ENCODE measurements at places on chromosomes 1 and 21. TPM values are rescaled to one million over a fixed set of nuclear protein-coding genes. Genes with fewer than 3 reads are reported as not detected.

CNKSR1 gene
- 1.7 TPM for total RNA-seq

ACKR1 gene
- 94.7 TPM for total RNA-seq

PM20D1 gene
- 0.29 TPM for total RNA-seq

TFB2M gene
- total RNA-seq = 12.7 TPM

AADACL3 gene
- total RNA-seq = 0.19 TPM

TTF2 gene
- 15.1 TPM for total RNA-seq

OR2L5 gene
- total RNA-seq = not detected

DNA sequence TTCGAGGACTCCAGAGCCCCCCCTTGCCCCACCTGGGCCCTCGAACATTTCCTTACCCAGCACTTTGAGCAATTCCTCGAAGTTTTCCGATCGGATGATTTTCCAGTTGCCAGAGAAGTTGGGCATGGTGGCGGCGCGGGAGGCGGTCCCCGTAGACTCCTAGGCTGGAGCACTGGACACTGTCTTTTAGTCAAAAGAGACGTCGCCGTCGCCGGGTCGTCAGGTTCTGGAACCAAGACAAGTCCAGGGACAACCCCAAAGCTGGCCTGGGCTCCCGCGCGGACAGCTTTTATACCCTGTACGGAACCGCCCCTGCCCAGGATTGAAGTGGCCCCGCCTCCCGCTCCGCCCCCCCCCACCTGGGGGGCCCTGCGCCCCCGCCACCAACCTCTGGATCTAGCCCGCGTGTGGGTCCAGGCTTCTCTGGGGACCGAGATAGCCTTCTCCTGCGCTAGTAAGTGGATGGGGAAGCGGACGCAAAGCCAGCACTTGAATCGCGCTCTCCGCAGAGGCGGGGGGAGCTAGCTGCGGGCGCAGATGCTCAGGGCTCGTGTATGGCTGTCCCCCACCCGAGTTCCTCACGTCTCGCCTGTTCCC is at the start of gene CRABP2:
CRABP2 (minus strand) TSS at position 263 of the 597 bp plus-strand sequence; CDS start at position 126, 137 bp downstream.
- no peak for DNase-seq

DNA sequence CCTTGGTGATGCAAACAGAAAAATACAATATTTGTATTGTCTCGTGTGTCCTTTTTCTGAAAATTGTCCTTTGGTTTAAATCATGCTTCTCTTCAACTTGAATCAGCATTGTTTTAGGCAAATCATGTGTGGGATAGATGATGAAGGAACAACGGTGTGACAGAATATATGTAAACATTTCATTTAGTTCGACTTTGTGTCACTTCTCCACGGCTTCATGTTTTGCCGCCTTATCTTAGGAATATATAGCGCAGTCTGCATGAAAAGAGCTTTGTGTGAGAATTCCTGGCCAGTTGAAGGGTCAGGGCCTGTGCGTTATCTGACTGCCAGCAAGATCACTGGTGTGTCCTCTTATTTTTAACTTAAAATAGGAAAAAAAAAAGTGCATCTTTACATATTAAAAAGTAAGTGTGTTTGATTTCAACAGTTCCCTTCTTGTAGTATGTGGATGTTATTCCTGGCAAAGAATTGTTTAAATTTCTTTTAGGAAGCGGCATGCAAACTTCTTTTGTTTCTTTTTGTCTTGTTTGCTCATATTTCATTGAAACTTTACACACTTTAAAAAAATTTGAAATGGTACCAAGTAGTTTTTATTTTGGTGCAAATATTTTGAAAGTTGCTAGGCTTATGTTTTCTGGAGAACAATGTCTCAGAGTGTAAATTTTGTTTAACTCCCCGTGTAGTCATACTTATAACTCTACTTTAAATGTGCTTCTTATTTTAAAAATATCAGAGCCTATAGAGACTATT is 465.2 kb downstream of the USP25 start:
- DNase-seq = no peak

DNA sequence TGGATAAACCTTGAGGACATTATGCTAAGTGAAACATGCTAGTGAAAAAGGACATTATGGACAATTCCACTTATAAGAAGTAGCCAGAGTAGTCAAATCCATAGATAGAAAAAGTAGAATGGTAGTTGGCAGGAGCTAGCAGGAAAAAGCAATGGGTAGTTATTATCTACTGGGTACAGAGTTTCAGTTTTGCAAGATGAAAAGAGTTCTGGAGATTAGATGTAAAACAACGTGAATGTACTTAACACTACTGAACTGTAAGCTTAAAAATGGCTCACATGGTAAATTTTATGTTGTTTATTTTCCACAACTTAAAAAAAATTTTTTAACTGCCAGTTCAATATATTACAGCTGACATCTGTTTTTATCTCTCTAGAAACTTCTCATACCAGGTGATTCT is 19.4 kb downstream of the JAK1 start:
- DNase-seq = no peak

- no peak for DNase-seq
Observed at GRCh38 chr1:25837262-25837875, 17.6 kb downstream of the MTFR1L start.

- DNase-seq = no peak
Observed at GRCh38 chr1:18090636-18091035, 17.0 kb upstream of the IGSF21 start.

- DNase-seq = no peak
Observed at GRCh38 chr1:103459346-103459745, 66.2 kb upstream of the RNPC3 start.

DNA sequence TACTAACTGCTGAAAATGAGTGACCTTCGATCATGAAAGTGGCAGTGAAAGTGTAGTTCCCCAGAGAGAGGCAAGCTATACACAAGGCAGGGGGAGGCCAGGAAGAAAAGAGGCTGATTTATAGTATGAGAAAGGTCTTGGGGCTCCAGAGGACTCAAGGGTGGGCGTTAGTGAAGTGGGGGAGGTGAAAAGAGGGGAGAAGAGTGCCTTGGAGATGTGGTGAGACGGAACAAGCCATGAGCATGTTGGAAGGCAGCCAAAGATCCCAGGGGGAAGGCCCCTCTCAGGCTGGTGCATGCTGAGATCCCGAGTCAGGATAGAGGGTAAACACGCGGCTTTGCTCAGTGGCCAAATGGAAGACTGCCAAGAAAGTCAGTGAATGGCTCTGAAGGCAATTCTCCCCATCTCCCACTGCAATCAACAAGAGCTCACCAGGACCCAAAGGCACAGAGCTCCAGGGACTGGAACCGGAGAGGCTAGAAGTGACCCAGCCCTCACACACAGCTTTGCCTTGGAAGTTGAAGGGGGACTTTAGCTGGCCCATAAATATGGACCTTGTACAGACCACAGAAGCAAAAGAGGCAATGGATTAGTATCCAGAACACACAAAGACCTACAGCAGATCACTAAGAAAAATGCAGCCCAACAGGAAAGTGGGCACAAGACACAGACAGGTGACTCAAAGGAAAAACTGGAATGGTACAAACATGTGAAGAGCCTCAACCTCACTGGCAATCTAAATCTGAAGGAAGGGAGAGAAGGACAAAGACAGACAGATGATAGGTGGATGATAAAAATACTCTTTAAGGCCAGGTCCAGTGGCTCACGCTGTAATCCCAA is 49.6 kb downstream of the HSF2BP start:
- DNase-seq = no peak

DNA sequence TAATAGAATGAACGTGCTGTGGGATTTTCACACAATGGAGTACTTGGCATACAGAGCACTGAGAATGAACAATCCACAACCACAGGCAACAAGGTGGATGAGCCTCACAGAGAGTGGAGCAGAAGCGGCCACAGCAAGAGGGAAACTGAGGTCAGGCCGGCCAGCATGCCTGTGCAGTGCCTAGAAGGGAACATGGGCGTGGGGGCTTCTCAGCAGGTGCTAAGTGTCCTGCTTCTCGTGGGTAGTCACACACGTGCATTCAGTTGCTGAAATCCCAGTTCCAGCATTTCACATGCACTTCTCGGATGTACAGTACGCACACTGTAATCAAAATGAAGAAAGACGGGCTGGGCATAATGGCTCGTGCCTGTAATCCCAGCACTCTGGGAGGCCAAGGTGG is 33.1 kb downstream of the WDR4 start:
- peak; percentile 72 for DNase-seq

DNA sequence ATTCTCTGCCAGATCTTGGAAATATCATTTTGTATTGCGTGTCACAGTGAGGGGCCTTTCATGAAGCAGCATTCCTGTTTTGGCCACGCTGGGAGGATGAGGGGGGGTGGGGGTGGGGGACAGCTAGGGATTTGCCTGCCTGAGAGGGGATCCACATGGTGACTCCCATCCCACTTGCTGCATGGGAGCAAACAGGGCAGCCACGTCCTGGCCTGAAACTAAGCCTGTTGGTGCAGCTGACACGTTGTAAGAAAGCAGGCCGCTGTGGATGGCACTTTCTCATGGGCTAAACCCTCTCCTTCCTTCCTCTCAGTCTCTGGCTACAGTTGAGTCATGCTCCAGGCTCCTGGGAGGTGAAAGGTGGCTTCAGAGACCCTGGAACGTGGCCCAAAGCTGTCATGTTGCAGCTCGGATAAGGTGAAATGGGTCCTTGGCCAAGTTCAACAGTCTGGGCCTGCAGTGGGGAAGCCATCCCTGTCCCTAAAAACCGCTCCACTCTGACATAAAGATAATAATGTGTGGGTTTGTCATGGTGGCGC is 346.7 kb upstream of the VAMP3 start:
- peak; percentile 51 for DNase-seq

GRCh38 chr1:54557671-54558355 is 9.8 kb downstream of the ACOT11 start:
- DNase-seq = no peak

DNA sequence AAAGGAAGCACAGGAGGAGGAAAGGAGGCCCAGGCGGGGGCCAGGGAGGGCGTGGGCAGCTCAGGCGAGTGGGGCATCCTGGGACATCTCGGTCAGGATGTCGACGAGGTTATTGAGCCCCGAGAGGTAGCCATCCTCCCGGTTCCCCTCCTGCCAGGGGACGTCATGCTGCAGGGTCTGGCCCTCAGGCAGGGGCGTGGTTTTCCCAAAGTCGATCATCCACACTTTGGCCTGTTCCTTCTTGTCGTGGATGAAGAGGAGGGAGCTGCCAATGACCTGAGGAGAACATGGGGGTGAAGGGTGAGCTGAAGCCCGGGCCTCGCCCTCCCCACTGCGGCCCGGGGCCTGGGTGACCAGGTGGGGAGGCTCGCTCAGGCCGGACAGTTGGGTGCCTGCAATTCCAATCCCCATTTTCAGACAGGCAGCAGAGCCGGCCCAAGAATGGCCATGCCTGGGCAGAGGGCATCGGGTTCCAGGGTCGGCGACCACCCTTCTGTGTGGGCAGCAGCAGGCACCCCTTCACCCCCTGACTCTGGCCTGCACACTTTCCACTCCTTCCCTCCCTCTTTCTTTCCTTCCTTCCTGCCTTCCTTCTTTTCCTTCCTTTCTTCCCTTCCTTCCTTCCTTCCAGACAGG is 86.2 kb downstream of the STUM start:
- peak; percentile 79 for DNase-seq

DNA sequence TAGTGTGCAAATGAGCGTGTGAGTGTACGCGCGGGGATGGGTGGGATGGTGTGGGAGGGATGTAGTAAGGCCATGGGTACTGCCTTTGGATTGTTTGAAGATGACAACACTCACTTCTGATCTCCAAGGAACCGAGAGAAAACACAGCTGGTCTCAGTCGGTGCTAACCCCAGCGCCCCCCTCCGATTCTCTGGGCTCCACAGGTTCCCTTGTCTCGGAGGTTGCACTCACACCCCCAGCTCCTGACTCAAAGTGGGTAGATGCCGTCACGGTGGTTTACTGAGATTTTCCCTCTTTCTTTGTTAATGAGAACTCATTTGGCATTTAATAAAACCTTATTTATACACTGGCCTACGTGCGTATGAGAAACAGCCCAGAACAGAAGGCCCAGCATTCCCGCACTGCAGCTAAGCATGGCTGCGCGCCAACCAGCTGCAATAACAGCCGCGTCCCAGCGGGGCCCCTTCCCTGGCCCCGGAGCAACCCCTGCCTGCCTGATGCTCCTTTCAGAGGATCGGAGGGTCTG is 25.8 kb downstream of the ABCA4 start:
- no peak for DNase-seq

GRCh38 chr1:183131166-183131565 is 54.9 kb upstream of the LAMC2 start:
- no peak for DNase-seq

GRCh38 chr1:172483448-172483847 is 39.6 kb upstream of the PIGC start:
- no peak for DNase-seq

DNA sequence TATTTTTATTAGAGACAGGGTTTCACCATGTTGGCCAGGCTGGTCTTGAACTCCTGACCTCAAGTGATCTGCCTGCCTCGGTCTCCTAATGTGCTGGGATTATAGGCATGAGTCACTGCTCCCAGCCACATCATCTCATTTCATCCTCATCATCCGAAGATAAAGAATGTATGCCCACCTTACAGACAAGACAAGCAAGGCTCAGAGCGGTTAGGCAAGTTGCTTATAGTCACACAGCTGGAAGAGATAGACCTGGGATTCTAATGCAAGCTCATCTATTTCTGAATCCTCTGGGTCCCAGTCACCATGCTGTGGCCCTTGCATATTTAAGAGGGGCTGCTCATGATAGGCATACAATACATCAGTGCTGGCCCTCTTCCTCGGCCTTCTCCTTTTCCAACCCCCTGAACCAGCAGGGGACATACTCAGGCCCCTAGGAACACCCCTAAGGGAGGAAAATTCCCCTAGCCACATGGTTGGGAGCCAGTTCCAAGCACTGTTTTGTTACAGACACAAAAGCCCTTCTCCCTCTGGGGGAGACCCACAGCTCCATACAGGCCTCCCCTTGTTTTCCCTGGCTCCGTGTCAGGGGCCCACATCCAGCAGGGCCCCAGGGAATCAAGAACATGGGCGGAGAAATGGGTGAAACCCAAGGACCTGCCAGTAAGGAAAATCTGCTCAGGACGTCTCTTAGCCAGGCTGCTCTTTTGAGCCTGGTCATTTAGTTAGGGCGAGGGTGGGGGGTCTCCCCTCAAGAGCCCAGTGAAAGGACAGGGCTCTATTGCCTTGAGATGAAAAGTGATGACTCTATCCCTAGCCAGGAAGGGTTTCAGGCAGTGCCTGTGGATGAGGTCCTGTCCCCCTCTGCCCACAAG is 6.9 kb downstream of the CSRP1 start:
- DNase-seq = no peak

DNA sequence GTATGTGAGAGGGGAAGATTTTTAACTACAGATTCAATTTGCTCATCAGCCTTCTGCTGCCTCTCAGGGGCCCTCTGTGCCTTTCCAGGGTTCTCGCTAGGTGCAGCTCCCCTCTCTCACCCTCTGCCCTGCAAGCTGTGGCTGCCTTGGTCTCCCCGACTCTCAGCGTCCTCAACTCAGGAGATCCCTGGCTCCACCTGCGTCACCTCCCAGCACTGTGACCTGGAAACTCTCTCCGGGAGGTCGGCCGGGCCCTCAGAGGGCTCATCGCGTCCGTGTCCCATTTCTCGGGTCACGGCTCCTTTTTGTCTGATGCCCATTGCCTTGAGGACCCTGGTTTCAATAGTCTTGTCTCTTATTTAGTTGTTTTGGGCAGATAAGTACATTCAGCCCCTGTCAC is 63.5 kb upstream of the ADARB1 start:
- DNase-seq = no peak

- no peak for DNase-seq
Observed at GRCh38 chr21:45981151-45982091, at the start of gene COL6A1. Gene COL6A1, plus strand, starts transcription at chr21:45981770. Its CDS starts 81 bp downstream, at chr21:45981851.

Measured in mesenteric fat pad (tissue), 1 donor.